ENCODE measurements at places on chromosomes 6 and 20.

DNA sequence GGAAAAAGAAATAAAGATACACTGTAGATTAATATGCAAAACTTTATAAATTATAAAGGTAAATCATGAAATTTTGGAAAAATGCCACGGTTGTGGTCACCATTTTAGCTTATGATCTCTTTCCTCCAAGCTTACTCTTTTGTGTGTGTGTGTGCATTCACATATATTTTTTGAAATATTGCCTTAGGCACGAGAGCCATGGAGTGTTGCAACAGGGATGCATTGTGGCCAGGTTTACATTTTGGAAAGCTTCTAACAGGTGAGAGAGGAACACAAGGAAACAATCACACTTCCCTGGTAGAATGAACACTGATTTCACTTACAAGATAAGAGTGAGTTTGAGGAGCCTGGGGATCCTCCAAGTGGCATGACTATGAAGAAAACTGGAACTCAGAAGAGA, 214.5 kb upstream of the TENT5A start:
- no peak for DNase-seq

DNA sequence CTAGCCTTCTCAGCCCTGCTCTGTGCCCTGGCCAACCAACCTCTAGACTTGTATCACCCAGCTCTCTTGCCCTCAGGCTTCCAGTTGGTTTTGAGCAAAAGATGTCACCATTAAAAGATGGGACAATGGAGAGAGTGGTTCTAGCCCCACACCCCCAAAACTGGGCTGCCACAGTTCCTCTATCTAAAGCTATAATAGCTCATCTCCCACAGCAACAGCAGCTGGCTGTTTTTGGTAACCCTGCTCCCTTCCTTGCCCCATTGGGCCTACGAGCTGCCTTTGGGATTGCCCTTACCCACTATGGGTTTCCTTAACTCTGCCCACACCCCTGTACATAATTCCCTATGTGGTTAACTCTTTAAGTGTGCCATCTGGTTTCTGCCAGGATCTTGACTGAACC, 7.6 kb upstream of the SRSF3 start:
- no peak for DNase-seq

DNA sequence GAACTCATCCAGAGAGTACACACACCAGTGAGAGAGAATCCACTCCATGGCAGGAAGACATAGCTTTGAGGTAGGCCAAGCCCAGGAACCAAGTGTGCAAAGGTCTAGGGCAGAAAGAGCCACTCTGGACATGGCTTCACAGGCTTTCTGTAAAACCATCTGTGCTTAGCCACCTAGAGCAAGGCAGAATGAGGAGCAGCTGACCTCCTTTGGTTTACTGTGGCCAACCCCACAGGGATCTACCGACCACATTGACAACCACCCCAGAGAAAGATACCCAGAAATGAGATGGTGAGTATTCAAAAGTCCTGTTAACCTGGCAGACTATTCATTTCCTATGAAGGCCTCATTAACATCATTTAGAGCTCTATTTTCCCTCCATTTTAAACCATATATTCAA, 10.5 kb downstream of the ZHX3 start:
- no peak for DNase-seq

GRCh38 chr6:151001387-151002056, 136.0 kb downstream of the MTHFD1L start:
- DNase-seq, result no peak

DNA sequence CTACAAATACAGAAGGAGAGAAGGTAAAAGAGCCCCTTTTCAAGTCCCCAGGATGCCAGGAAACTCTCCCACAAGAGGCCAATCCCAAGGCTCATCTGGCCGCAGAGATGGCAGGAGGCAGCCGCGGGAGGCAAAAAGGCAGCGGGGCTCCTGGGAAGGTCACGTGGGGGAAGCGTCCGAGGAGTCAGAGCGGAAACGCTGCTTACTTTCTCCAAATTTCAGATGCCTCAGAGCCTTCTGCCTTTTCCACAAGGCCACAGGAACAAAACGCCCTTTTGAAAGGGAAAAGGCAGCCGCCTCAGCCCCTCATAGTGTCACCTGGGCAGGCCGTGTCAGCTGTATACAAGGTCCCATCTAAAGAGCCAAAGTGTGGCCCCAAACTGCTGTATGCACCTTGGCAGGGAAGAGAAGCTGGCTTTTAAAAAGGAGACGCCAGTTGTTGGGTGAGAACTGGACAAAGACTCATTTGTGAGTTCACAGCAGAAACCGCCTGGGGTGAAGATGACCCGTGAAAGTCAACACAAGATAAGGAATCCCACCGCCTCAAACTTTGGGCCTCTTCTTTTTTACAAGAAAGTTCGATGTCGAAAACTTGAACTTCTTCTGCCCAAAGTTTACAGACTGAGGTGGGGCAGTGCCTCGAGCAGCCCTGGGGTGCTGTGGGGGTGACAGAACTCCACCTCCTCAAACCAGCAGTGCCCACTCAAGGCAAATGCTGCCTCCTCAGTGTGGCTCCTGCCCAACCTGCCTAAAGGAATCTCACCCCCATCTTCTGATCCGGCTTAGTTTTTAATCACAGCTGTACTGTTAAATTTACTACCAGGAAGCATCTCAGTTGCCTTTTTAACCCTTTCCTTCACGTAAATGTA, 45.4 kb downstream of the EZR start:
- no peak for DNase-seq

DNA sequence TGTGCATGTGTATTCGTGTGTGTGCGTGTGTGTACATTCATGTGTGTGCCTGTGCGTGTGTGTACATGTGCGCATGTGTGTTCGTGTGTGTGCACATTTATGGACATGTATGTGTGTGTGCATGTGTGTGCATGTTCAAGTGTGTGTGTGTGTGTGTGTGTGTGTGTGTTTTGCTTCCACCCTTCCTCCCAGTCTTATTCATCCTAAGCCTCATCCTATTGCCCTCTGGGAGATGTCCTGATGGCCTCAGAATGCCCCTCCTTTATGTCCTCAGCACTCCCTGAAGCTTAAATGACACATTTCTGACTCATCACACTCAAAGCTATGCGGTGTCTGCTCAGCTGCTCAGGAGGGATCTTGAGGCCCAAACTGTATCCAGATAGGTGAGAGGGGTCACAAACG, 76.6 kb upstream of the CCDC167 start:
- DNase-seq, result peak; percentile 90

DNA sequence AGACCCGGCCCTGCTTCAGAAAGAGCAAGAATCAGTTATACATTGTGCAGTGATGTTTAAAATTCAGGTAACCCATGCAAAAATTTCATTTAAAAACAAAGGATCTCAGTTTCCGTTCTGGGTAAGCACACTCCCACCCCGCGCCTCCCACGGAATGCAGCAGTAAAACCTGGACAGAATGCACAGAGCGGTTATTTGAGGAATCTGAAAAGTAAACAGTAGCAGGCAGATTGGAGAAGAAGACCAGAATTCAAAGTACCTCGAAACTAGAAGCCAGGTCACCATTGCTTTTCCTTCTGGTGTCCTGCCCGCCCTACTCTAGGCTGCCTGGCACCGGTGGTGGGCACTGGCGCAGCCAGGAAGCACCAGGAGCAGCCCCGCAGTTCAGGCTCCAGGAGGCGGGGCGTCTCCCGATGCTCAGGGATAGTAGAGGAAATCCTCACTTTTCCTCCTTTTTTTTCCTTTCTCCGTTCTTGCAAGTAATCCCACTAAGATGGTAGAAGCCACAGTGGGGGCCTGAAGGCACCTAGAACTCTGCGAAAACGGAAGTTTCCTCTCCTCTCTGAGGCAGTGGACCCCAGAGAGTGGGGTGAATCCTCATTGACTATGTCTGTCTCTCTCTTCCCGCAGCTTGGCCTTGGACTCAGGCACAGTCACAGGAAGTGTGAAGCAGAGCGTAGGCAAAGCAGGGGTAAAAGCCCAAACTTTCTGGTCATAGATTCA, 28.3 kb downstream of the METTL24 start:
- DNase-seq, result no peak

GRCh38 chr6:17492350-17492749, 99.0 kb downstream of the CAP2 start:
- no peak for DNase-seq

DNA sequence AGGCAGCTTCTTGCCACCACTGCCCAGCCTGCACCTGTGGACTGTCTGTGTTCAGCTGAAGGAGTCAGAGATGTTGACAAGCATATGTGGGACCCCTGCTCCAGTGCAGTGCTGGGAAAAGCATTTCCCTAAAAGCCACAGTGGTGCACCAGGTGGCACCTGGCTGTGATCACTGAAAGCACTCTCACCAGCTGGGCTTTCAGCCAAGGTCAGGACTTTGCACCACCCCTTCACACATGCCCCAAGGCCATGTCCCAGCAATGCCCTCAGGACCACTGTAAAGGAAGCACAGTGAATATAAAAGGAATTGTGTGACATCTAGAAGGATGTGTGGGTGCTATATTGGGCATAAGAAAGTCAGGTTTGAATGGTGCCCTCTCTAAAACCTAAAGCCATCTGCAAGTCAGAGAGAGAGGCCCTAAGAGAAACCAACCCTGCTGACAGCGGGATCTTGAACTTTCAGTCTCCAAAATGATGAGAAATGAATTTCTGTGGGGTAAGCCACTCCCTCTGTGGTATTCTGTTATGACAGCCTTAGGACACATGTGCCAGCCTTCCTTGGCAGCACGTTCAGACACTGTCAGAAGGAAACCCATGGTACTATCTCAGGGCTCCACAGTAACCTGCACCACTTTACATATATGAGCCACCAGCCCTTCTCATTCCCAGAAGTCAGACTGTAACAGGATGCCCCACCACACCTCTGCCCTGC, 30.7 kb downstream of the CBLN4 start:
- no peak for DNase-seq

GRCh38 chr6:149265945-149266344, 51.6 kb upstream of the TAB2 start:
- no peak for DNase-seq

GRCh38 chr20:14853079-14853478, 515.7 kb upstream of the FLRT3 start:
- DNase-seq, result no peak

GRCh38 chr20:37393863-37394542, 48.1 kb downstream of the SRC start:
- DNase-seq, result no peak

- DNase-seq, result no peak
These were observed 360.8 kb upstream of the ARID1B start for GRCh38 chr6:156416391-156416790.

DNA sequence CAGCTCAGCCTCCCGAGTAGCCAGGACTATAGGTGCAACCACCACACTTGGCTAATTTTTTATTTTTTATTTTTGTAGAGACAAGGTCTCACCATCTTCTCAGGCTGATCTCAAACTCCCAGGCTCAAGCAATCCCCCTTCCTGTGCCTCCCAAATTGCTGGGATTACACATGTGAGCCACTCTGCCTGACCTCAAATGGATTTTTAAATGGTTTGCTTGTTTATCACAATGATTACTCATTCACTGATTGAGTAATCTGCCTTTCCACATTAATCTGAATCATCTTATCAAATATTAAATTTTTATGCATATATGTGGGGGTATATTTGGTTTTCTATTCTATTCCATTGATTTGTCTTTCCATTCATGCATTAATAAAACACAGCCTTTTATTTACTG, 9.4 kb upstream of the KHDC1L start:
- peak; percentile 37 for DNase-seq

- DNase-seq, result no peak
These were observed 177.7 kb downstream of the FARS2 start for GRCh38 chr6:5438922-5439584.

GRCh38 chr6:6856538-6857523, 250.9 kb upstream of the RREB1 start:
- no peak for DNase-seq
